Nephron progenitor cell (in vitro differentiated cells): ENCODE measurements at places on chromosomes 6 and 20.
A peak's percentile ranks its signal among the peaks of the same experiment; 100 is the strongest.

DNA sequence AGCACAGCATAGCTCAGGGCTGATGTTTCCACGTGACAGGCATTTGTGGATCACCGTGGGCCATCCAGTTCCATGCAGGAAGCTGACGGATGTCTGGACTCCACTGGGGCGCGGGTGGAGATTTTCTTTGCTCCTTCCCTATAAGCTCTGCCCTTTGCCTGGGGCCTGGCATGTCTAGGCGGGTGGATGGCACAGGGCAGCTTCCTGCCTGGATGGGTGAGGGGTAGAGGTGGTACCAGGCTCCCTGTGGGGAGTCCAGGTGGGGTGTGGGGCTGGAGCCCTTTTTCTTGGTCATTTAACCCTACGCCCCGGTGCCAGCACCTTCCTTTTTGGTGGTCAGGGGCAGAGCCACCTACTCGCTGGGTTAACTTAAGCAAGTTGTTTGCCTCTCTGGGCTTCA is 10.4 kb downstream of the FAM110A start:
- H3K27me3 ChIP-seq, result peaks cover 78% of the 10 kb centered on the region
- no peak for DNase-seq
- peaks cover 29% of the 10 kb centered on the region for H3K4me1 ChIP-seq
- no peaks in the 10 kb centered on the region for H3K36me3 ChIP-seq

- peaks cover 44% of the 10 kb centered on the region for H3K4me1 ChIP-seq
- H3K27ac ChIP-seq, result peak overlapping the region; percentile 84
- DNase-seq, result no peak
- H3K4me3 ChIP-seq, result peak overlapping the region; percentile 85
- H3K36me3 ChIP-seq, result no peaks in the 10 kb centered on the region
Measured at GRCh38 chr6:52361414-52361944, 472 bp upstream of the PAQR8 start.

DNA sequence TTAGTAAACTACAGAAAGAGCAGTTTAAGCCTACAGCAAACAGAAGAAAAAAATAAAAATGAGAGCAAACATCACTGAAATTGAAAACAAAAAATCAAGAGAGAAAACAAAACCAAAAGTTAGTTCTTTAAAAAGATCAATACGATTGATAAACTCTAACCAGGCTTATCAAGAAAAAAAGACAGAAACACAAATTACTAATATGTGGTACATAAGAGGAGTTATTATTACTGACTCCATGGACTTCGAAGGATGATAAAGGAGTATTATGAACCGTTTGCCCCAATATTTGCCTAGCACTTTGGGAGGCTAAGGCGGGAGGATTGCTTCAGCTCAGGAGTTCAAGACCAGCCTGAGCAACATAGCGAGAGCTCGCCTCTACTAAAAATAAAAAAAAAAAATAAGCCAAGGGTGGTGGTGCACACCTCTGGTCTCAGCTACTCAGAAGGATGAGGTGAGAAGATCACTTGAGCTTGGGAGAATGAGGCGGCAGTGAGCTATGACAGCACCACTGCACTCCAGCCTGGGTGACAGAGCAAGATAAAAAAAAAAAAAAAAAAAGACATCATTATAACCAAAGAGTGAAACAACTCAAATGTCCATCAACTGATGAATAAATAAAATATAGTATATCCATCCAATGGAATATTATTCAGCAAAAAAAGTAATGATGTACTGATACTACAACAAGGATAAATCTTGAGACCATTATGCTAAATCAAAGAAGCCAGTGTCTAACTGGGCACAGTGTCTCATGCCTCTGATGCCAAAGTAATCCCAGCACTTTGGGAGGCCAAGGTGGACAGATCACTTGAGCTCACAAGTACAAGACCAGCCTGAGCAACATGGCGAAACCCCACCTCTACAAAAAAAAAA is 12.9 kb downstream of the TRPC4AP start:
- H3K36me3 ChIP-seq, result peaks cover 64% of the 10 kb centered on the region
- no peaks in the 10 kb centered on the region for H3K27me3 ChIP-seq
- H3K4me1 ChIP-seq, result no peaks in the 10 kb centered on the region
- no peak for DNase-seq
- no peak overlapping the region for H3K4me3 ChIP-seq

- H3K4me1 ChIP-seq, result no peaks in the 10 kb centered on the region
- DNase-seq, result no peak
- no peaks in the 10 kb centered on the region for H3K27me3 ChIP-seq
- H3K27ac ChIP-seq, result no peak overlapping the region
Measured at GRCh38 chr6:45123023-45123422, 205.1 kb upstream of the RUNX2 start.

GRCh38 chr6:85911067-85911466 is 268.4 kb upstream of the SYNCRIP start:
- H3K4me1 ChIP-seq, result no peaks in the 10 kb centered on the region
- DNase-seq, result no peak
- no peak overlapping the region for H3K27ac ChIP-seq
- H3K36me3 ChIP-seq, result no peaks in the 10 kb centered on the region
- no peak overlapping the region for H3K4me3 ChIP-seq
- H3K27me3 ChIP-seq, result peaks cover 9% of the 10 kb centered on the region

- DNase-seq, result peak; percentile 27
- H3K27me3 ChIP-seq, result peaks cover 85% of the 10 kb centered on the region
- no peak overlapping the region for H3K27ac ChIP-seq
- H3K36me3 ChIP-seq, result no peaks in the 10 kb centered on the region
- H3K4me3 ChIP-seq, result peak overlapping the region; percentile 84
Measured at GRCh38 chr6:36386495-36387439, 702 bp downstream of the ETV7 start.
